ENCODE measurements at places on chromosomes 2 and 18. TPM values are rescaled to one million over a fixed set of nuclear protein-coding genes. Genes with fewer than 3 reads are reported as not detected.

DNA sequence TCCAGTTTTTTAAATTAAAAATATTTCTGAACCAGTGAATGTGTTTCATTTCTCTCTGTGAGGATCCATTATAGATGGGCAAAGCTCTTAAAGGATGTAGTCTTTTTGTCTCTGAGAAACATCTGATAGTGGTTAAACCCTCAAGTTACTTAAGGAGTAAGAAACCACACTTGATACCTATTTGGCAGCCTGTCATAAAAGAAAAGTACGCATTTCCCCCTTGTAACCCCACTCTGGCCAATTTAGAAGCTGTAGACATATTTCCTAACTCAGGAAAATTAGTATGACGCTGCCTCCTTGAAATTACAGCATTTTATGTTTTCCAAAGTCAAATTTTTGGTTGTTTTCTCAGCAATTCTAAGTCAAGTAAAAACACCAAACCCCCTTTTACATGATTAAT is 2.0 kb downstream of the STAT4 start:
- no peak for DNase-seq
- H3K27me3 ChIP-seq, result no peaks in the 10 kb centered on the region
- H3K4me3 ChIP-seq, result no peak overlapping the region
- H3K27ac ChIP-seq, result no peak overlapping the region
- no peaks in the 10 kb centered on the region for H3K36me3 ChIP-seq
- peaks cover 9% of the 10 kb centered on the region for H3K4me1 ChIP-seq

NPHP1 gene
- total RNA-seq, result 1.5 TPM

DNA sequence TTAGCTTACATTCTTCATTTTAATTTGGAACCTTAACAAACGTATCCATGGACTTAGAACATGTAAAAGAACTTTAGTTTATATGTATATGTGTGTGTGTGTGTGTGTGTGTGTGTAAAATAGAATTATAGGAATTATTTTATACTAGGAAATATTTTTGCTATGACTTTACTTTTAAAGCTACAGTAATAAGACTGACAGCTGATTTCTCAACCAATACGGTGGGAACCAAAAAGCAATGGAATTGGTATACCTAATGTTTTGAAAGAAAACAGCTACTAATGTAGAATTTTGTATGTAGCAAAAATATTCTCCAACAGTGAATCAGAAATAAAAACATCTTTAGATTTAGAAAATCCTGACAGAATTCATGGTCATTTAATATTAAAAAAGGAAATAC is 146.5 kb upstream of the ARL4C start:
- H3K27ac ChIP-seq, result no peak overlapping the region
- DNase-seq, result no peak
- H3K4me3 ChIP-seq, result no peak overlapping the region

LINC00305 gene
- 5.1 TPM for total RNA-seq

PLCD4 gene
- 0.43 TPM for total RNA-seq

TUBA3D gene
- total RNA-seq, result not detected

DNA sequence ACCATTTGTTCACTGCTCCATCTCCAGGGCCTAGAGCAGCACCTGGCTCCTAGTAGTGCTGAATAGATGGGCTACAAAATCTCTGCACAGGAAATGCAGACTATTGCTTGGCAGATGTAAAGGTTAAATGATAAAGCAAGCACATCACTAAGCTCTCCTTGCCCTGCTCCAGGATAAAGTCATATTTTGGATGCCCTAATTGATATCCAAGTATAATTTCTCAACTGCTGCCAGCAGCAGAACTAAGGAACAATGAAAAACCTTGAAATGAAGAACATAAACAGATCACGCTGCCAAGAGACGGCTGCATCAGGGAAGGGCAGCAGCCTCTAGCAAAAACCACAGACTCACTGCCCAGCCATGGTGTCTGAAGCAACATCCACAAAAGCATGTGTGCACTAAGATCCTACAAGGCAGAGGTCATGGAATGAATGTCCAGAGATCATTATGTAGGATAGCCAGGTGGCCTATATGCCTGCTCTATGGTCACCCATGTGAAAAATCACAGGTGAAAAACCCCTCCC is 134.7 kb downstream of the TMEM163 start:
- no peak overlapping the region for H3K27ac ChIP-seq
- DNase-seq, result no peak
- no peak overlapping the region for H3K4me3 ChIP-seq
- H3K36me3 ChIP-seq, result no peaks in the 10 kb centered on the region

LBX2 gene
- 15.8 TPM for total RNA-seq

INHBB gene
- total RNA-seq, result not detected

GPR45 gene
- not detected for total RNA-seq

DNA sequence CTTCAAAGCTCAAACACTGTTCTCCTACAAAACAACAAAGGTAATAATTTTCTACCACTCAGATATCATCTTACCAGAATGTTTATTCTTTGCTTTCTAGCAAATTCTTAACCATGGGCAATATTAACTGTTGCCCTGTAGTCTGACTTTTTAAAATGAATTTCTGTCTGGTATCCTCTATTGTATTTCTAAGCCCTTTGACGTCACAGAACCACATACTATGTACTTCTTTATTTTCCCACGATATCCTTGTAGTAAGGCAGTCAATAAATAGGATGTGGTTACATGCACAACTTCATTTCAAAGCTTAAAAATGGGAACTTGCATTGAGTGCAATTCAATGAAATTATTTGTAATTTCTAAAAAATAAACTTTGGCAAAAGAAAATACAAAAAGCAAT is 58.7 kb downstream of the THADA start:
- no peaks in the 10 kb centered on the region for H3K27me3 ChIP-seq
- H3K4me3 ChIP-seq, result no peak overlapping the region
- no peak for DNase-seq
- H3K36me3 ChIP-seq, result peaks cover 16% of the 10 kb centered on the region

CACNB4 gene
- 0.22 TPM for total RNA-seq

- DNase-seq, result no peak
- no peak overlapping the region for H3K4me3 ChIP-seq
- no peaks in the 10 kb centered on the region for H3K36me3 ChIP-seq
- no peaks in the 10 kb centered on the region for H3K27me3 ChIP-seq
- no peak overlapping the region for H3K27ac ChIP-seq
- no peaks in the 10 kb centered on the region for H3K4me1 ChIP-seq
Observed at GRCh38 chr18:28158083-28158581, 18.8 kb downstream of the CDH2 start.

DNA sequence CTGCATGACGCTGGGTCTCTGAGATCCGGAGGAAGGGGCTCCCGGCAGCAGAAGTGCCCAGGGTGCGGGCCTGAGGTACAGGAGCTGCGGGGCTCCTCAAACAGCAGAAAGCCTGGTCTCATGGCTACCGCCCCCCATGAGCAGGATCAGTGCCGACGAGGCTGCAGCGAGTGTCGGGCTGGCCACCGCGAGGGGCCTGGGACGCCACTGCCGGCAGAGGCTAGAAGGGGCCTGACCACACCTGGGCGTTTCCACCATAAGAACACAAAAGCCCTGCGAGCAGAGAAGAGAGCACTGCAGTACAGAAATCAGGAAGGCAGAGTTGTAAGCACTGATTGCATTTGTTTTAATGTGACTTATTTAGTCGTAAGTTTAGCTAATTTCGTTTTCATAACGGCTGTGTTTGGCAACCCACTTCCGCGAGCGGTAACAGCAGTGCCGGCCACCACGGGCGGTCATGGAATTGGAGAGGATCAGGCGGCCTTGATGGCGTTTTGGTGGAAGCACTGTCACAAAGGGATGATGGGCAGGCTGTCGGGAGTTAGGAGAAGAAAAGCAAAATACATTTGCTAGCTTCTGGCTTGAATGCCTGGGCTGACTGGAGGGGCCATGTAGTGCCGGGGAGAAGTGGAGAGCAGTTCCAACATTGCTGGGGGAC is 117.4 kb downstream of the HDAC4 start:
- H3K4me3 ChIP-seq, result no peak overlapping the region
- H3K4me1 ChIP-seq, result peaks cover 4% of the 10 kb centered on the region
- H3K27me3 ChIP-seq, result no peaks in the 10 kb centered on the region
- H3K36me3 ChIP-seq, result no peaks in the 10 kb centered on the region

SERPINB11 gene
- not detected for total RNA-seq

Measured in Karpas-422 (cell line).